ENCODE measurements at places on chromosomes 16 and 17. TPM values are rescaled to one million over a fixed set of nuclear protein-coding genes. Genes with fewer than 3 reads are reported as not detected.

DNA sequence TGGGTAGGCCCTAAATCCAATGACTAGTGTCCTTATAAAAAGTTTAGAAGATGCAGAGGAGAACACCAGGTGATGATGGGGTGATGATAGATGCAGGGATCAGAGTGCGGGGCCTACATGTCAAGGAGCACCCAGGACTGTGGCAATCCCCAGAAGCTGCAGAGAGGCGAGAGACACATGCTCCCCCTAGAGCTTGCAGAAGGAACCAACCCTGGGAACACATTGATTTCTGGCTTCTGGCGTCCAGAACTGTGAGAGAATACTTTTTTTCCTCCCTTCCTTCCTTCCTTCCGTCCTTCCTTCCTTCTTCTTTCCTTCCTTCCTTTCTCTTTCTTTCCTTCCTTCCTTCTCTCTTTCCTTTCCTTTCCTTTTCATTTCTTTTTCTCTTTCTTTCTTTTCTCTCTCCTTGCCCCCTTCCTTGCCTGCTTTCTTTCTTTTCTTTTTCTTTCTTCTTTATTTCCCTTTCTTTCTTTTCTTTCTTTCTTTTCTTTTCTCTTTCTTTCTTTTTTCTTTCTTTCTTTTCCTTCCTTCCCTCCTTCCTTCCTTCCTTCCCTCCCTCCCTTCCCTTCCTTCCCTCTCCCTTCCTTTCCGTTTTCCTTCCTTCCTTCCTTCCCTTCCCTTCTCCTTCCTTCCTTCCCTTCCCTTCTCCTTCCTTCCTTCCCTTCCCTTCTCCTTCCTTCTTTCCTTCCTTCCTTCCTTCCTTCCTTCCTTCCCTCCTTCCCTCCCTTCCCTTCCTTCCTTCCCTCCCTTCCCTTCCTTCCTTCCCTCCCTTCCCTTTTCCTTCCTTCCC, 134.3 kb downstream of the HAPSTR1 start:
- no peaks in the 10 kb centered on the region for H3K27me3 ChIP-seq
- H3K36me3 ChIP-seq, result no peaks in the 10 kb centered on the region
- H3K4me1 ChIP-seq, result no peaks in the 10 kb centered on the region
- no peak overlapping the region for H3K27ac ChIP-seq
- H3K4me3 ChIP-seq, result no peak overlapping the region

DNA sequence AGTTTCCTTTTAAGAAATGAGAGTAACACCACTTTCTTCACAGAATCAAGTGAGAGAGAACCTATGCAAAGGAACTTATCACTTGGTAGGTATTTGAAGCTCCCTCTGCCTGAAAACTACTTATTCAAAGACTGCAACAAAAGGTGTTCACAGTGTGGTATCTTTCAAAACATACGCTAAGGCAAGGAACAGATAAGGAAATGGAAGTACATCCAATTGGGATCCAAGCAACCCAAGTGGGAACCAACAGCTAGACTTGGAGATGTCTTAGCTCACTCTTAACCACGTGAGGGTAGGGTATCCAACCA, 431 bp upstream of the PPM1E start:
- H3K36me3 ChIP-seq, result no peaks in the 10 kb centered on the region
- no peak overlapping the region for H3K27ac ChIP-seq
- H3K4me1 ChIP-seq, result peaks cover 8% of the 10 kb centered on the region
- H3K27me3 ChIP-seq, result peaks cover 56% of the 10 kb centered on the region

DNA sequence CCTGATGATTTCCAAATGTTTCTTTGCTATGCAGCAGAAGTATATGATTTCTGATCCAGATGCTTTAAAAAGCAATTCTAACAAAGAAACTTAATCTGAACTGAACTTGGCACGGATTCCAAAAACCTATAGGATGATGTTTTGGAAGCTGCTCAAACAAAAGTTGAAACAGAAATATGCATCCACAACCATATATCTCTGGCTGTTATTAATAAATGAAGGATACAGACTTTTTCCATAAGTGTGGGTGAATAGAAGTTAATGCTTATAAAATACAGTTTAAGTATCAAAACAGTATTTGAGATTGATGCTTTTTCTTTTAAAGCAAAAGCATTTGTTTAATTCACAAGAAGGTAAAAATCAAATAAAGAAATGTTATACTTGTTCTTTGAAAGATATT, 27.9 kb upstream of the NACA2 start:
- no peak overlapping the region for H3K4me3 ChIP-seq
- no peak for DNase-seq

- H3K36me3 ChIP-seq, result no peaks in the 10 kb centered on the region
- H3K27me3 ChIP-seq, result peaks cover 35% of the 10 kb centered on the region
- H3K4me3 ChIP-seq, result no peak overlapping the region
- DNase-seq, result peak; percentile 43
Measured at GRCh38 chr17:49218941-49219913, 8.7 kb downstream of the ABI3 start.

GRCh38 chr16:50326835-50327465, 41.8 kb downstream of the BRD7 start:
- H3K36me3 ChIP-seq, result no peaks in the 10 kb centered on the region
- DNase-seq, result no peak
- no peaks in the 10 kb centered on the region for H3K4me1 ChIP-seq
- H3K4me3 ChIP-seq, result no peak overlapping the region
- no peak overlapping the region for H3K27ac ChIP-seq

- H3K36me3 ChIP-seq, result peaks cover 15% of the 10 kb centered on the region
- no peak overlapping the region for H3K27ac ChIP-seq
- no peak for DNase-seq
- H3K4me1 ChIP-seq, result peaks cover 36% of the 10 kb centered on the region
- no peak overlapping the region for H3K4me3 ChIP-seq
Measured at GRCh38 chr17:81686614-81687013, 2.8 kb downstream of the HGS start.

- no peak overlapping the region for H3K4me3 ChIP-seq
- peaks cover 8% of the 10 kb centered on the region for H3K4me1 ChIP-seq
- no peak for DNase-seq
- no peak overlapping the region for H3K27ac ChIP-seq
Measured at GRCh38 chr17:8898126-8898525, 30.7 kb upstream of the PIK3R6 start.

GRCh38 chr16:68086336-68086841, 1.2 kb downstream of the NFATC3 start:
- DNase-seq, result no peak
- H3K4me3 ChIP-seq, result peak overlapping the region; percentile 88
- H3K27ac ChIP-seq, result peak overlapping the region; percentile 95
- H3K36me3 ChIP-seq, result no peaks in the 10 kb centered on the region
- H3K4me1 ChIP-seq, result peaks cover 68% of the 10 kb centered on the region

DNA sequence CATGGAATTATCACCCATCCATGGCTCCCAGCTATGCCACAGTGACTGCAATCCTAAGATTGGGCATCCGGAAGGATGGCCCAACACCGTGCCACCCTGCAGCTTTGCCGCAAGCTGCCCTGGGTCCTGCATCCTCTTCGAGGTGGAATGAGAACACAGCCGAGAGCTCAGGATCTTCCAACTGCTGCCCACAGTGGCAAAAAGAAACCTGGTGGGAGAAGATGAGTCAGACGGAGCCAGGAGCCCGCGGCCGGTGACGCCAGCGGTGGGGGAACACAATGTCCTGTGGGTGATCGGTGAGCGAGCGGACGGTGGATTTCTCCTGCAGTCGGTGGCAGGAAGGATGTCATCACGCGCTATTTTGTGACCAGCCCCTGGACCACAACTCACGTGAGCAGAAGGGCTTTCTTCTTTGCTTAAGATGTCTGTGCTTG, 20.1 kb downstream of the CD7 start:
- no peaks in the 10 kb centered on the region for H3K36me3 ChIP-seq
- H3K4me3 ChIP-seq, result peak overlapping the region; percentile 49
- H3K4me1 ChIP-seq, result peaks cover 81% of the 10 kb centered on the region
- peak; percentile 67 for DNase-seq
- H3K27ac ChIP-seq, result peak overlapping the region; percentile 87

DNA sequence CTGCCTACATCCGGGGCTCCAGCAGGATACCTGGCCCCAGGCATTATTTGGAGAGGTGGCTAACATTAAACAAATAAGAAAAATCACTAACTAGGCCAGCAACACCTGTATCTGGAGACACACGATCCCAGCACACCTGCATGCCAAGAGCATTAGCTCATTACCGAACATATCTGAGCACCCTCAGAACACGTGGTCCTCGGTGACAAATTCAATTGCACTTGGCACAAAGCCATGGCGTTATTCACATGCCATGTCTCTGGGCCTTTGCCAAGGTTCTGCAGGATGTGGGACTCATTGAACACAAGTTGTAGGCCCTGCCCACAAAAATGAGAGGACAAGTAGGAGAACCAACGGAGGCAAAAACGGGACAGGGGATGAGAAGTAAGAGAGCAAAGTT, 552.3 kb downstream of the TOX3 start:
- no peaks in the 10 kb centered on the region for H3K36me3 ChIP-seq
- no peaks in the 10 kb centered on the region for H3K4me1 ChIP-seq
- no peak overlapping the region for H3K27ac ChIP-seq

DNA sequence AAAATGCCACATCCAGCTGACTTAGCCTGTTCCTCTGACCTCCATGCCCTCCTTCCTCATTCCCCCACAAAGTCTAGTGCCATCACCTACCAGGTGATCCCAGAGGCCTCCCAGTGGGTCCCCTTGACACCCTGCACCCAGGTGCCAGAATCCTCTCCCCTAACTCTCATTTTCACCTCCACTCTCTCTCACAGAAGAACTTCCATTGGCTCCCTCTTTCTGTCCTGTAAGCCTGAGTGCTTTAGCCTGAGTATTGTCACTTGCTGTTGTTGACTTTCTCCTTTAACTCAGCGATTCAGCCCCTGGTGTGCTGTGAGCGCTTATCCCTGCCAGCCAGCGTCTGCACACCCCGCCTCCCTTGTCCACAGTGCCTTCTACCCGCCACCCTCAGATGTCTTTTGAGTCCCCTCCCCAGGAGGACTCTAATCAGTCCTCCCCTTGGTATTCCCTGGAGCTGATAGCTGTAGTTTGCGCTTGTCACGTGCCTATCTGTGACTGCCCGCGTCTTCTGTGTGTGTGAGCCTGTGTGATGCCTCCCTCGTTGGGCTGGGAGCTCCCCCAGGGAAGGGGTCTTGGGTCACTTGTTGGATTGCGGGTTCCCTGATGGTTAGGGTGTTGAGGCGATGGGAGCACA, 31.9 kb downstream of the ARHGAP23 start:
- H3K36me3 ChIP-seq, result peaks cover 52% of the 10 kb centered on the region
- peak overlapping the region; percentile 35 for H3K27ac ChIP-seq
- no peak for DNase-seq
- H3K4me3 ChIP-seq, result no peak overlapping the region
- peaks cover 78% of the 10 kb centered on the region for H3K4me1 ChIP-seq
- H3K27me3 ChIP-seq, result no peaks in the 10 kb centered on the region

GRCh38 chr16:66849021-66849420, 4.8 kb downstream of the CA7 start:
- H3K27me3 ChIP-seq, result peaks cover 43% of the 10 kb centered on the region
- no peaks in the 10 kb centered on the region for H3K36me3 ChIP-seq
- H3K27ac ChIP-seq, result no peak overlapping the region
- peaks cover 19% of the 10 kb centered on the region for H3K4me1 ChIP-seq
- DNase-seq, result no peak

GRCh38 chr17:20191056-20191455, 181.9 kb downstream of the SPECC1 start:
- H3K36me3 ChIP-seq, result no peaks in the 10 kb centered on the region
- no peaks in the 10 kb centered on the region for H3K4me1 ChIP-seq
- H3K27me3 ChIP-seq, result no peaks in the 10 kb centered on the region
- no peak overlapping the region for H3K4me3 ChIP-seq
- H3K27ac ChIP-seq, result no peak overlapping the region
- no peak for DNase-seq

DNA sequence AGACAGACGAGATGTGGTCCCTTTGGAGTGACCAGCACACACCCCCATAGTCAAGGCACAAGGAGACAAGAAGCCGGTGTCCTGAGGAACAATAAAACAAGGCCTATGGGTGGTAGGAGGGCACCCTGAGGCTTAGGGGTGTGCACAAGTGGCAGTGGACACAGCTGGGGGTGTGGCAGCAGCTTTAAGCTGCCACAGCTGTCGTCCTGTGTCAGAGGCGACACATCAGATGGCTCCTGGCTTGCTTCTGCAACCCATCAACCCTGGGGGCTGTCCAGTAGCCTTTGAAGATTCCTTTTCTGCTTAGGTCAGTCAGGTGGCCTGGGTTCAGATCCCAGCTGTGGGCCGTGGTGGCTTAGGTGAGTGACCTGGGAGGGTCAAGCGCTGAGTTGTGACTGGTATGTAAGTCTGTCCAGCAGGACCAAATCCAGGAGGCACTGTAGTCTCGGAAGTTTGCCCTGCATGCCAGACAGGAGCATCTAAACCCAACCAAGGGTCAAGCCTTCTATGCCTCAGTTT, 15.8 kb downstream of the DRC3 start:
- no peaks in the 10 kb centered on the region for H3K27me3 ChIP-seq
- H3K4me1 ChIP-seq, result no peaks in the 10 kb centered on the region
- no peaks in the 10 kb centered on the region for H3K36me3 ChIP-seq
- DNase-seq, result no peak
- no peak overlapping the region for H3K4me3 ChIP-seq

- no peak overlapping the region for H3K27ac ChIP-seq
- no peaks in the 10 kb centered on the region for H3K36me3 ChIP-seq
- no peaks in the 10 kb centered on the region for H3K27me3 ChIP-seq
- no peaks in the 10 kb centered on the region for H3K4me1 ChIP-seq
- no peak for DNase-seq
- H3K4me3 ChIP-seq, result no peak overlapping the region
Measured at GRCh38 chr17:59542960-59543635, 22.3 kb upstream of the DHX40 start.

DNA sequence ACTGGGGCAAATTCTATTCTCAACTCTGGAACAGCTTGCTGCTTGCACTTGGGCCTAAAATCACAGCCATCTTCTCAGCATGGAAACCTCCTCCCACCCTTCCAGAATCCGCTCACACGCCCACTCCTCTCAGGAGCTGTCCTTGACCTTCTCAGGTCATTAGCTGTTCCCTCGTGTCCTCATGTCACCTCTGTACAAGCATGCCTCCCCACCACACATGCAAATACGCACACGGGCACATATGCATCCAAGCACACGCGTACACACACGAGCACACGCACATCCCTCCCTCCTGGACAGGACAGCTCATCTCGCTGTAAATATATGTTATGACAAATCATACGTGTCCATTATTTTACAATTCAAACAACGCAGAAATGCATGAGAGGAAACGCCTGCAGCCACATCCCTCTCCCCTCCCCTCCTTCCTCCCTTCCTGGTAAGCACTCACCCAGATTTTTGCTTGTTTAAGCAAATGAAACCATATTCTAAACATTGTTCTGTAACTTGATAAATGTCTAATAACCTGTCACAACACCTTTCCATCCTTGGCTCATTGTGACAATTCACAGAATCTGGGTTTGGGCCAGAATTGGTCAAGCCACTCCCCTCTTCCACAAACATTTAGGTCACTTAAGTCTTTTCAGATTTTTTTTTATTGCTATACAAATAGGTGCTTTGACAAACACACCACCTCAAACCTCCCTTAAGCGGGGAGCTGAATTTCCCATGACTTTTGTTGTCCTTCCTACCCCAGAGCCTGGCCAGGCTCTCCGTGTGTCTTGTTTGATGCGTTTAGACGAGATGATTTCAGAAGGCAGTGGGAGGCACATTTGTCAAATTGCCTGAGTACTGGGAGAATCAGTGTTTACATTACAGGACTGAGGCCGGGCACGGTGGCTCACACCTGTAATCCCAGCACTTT, 41.7 kb downstream of the DNAH17 start:
- DNase-seq, result no peak
- no peak overlapping the region for H3K27ac ChIP-seq

MEOX1 gene
- 8.8 TPM for total RNA-seq

PRR35 gene
- not detected for total RNA-seq

CCDC200 gene
- total RNA-seq, result not detected

HSD17B1 gene
- total RNA-seq, result 0.97 TPM

MMP25 gene
- total RNA-seq, result 0.26 TPM

RILP gene
- 87.8 TPM for total RNA-seq

TBC1D3I gene
- total RNA-seq, result not detected

HBA1 gene
- 1,150 TPM for total RNA-seq

CD300A gene
- 2.4 TPM for total RNA-seq

LITAFD gene
- total RNA-seq, result not detected

NDUFAB1 gene
- total RNA-seq, result 338 TPM

CTRL gene
- 0.39 TPM for total RNA-seq
